RPMI7951 (cell line): ENCODE measurements at places on chromosomes 1 and 21. TPM values are rescaled to one million over a fixed set of nuclear protein-coding genes. Genes with fewer than 3 reads are reported as not detected.

DNA sequence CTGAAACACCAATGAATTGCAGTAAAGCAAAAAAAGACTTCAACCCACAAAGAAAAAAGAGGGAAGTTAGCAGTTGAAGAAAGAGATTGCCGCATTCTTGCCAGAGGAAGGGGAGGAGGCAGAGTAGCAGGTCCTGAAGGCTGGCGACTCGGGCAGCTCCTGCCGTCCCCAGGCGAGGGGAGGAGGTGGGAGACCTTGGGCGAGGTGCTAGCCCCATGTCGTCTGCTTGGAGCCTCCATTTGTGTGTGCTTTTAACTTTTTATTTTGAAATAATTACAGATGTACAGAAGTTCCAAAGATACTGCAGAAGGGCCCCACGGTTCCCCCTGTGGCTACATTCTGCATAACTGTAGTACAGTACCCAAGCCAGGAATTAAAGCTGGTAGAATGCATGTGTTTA lies 6.7 kb downstream of the TRPM2 start:
- DNase-seq: no peak

DNA sequence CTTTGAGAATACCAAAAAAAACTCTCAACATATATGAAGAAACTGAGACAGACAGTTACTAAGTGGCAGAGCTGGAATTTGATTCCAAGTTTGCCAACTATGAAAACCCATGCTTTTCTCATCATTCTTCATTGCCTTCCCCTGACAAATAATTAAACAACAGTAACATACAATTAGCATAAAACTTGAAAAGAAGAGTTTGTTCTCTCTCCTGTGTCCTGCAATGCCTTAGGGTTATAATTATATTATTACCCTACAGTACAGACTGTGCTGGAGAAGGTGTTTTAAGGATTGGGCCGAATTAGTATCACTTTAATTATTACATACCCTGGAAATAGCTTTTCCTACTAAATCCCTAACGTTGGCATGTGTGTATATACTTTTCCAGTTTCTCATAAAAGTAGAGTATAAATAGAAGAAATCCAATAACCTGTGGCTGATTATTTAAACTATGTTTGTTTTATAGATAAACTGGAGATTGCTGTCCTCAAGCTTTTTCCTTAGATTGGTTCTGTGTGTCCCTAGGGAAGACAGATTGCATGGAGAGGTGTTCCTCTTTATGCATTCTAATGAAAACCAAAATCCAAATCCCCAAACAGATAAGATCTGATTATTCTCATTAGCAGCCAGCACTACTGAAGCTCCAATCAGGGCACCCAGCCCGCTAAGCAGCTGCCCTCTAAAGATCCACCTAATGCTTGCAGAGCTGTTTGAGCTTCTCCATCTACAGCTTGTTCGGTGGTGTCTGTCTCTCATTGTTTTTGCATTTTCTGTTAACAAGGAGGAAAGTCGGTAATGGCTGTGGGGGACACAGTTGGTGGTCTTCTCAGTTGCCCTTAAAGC lies 156.3 kb downstream of the TM2D1 start:
- DNase-seq: no peak

- DNase-seq: peak; percentile 93
Measured at GRCh38 chr1:43454270-43455011, 710 bp upstream of the HYI start.

DNA sequence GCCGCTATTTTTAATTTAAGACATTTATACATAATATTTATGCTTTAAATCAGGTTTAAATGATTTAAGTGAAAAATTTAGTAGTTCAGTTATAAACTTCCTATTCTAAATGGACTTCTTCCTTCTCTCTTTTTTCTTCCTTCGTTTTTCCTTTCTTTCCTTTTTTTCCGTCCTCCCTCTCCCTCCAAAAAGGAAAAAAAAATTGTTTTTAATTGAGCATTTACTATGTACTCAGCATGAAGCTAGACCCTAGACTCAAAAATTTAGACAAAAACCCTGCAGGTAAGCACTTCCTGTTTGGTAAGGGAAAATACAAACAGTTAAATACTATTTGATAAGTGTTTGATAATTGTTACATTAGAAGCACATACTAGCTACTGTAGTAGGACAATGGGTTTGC lies 2.6 kb upstream of the TM2D1 start:
- no peak for DNase-seq

- DNase-seq: no peak
Measured at GRCh38 chr1:229696385-229696784, 70.3 kb downstream of the URB2 start.

DNA sequence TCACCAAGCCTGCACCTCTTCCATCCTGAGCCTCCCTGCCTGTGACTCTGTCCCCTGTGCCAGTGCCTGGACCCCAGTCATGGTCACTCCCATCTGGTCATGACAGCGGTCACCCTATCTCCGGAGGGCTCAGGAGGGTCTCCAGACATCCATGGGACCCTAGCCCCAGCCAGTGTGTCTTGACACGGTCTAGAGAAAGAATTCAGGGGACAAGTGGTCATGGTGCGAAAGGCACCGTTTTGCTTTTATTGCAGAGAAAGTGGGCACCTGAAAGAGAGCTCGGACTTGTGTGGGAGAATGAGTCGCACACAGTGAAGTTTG lies 4.7 kb upstream of the RIPK4 start:
- DNase-seq: no peak

GRCh38 chr1:50328552-50328951 lies 94.7 kb downstream of the DMRTA2 start:
- no peak for DNase-seq

DNA sequence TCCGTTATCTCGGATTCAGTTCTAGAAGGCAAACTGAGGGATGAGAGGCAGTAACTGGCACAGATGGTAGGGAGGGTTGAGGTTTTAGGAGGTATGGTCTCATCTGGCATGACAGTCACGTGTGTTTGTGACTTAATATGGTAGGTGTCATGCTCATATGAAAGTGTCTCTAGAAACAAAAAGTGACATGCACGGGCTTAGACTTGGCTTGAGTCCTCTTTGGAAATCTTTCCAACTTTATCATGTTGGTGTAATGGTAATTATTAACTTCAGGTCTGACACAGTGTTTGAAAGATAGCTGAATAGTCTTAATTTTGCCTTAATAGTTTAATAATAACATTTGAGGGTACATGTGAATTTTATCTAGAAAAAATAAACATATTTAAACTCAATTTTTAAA lies 218.1 kb downstream of the FMN2 start:
- DNase-seq: no peak

GRCh38 chr1:2194319-2194897 lies at the start of gene FAAP20:
TSS of gene FAAP20 (minus strand) at chr1:2194772. CDS start at chr1:2194749, 23 bp downstream.
- DNase-seq: peak; percentile 64

DNA sequence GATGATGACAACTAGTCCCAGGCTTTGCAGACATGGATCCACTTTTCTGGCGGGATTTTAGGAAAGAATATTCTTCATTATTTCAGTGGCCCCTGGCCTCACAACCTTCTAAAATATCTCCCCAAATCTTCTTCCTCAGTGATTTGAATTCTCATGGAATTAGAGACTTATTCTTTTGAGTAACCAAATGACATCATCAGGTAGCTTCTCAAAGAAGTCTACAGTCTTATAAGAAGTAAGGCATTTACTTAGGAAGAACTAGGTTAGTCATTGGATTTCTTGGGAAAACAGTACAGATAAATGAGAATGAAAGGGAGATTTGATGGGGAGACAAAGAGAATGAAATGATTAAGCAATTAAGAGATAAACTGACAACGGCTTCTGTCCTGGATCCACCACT lies 201.1 kb upstream of the PROX1 start:
- DNase-seq: no peak

GRCh38 chr1:65330021-65330420 lies 20.7 kb downstream of the DNAJC6 start:
- no peak for DNase-seq

DNA sequence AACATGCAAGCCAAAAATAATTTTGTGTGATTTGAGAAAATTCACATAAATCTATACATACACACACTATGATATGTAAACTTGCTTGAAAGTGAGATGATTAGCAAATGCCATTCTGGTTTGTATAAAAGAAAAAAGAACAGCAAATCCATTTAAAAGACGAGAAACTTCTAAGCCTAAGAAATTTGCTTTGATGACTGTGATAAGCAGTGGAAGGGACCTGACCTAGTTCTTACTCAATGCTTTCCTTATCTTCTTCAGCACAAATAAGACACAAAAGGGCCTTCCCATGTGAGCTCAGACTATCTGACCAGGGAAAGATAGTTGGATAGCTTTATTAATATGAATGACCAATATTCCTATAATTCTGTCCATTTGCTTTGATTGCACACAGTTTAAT lies 25.3 kb upstream of the NMNAT2 start:
- no peak for DNase-seq

UBE2U gene
- not detected in 2 replicates for total RNA-seq

LCE3D gene
- total RNA-seq: not detected in 2 replicates

LCE6A gene
- total RNA-seq: not detected in 2 replicates
